Activated CD4-positive, alpha-beta memory T cell treated with anti-CD3 and anti-CD28 coated beads for 36 hours (primary cell): ENCODE measurements at places on chromosomes 2 and 18.

DNA sequence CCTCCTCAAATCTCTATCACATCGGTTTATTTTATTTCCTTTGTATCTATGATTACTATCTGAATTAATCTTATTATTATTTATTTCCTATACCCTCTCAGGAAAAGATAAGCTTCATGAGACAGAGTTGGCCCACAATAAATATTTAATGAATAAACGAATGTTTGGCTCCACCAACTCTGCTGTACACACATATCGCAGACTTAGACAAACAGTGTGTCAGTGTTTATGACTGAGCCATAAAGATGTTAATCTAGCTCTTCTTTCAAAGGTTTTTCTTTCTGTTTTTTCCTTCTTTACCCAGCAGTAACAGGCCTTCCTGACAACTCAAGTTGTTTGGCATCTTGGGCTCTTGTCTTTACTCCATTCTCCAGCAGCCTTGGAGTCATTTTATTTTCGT, 329.5 kb downstream of the CDH2 start:
- DNase-seq: no peak

GRCh38 chr2:38176619-38177021, 100.7 kb upstream of the CYP1B1 start:
- DNase-seq: no peak

GRCh38 chr18:43650426-43650825, 373.1 kb upstream of the SYT4 start:
- no peak for DNase-seq

DNA sequence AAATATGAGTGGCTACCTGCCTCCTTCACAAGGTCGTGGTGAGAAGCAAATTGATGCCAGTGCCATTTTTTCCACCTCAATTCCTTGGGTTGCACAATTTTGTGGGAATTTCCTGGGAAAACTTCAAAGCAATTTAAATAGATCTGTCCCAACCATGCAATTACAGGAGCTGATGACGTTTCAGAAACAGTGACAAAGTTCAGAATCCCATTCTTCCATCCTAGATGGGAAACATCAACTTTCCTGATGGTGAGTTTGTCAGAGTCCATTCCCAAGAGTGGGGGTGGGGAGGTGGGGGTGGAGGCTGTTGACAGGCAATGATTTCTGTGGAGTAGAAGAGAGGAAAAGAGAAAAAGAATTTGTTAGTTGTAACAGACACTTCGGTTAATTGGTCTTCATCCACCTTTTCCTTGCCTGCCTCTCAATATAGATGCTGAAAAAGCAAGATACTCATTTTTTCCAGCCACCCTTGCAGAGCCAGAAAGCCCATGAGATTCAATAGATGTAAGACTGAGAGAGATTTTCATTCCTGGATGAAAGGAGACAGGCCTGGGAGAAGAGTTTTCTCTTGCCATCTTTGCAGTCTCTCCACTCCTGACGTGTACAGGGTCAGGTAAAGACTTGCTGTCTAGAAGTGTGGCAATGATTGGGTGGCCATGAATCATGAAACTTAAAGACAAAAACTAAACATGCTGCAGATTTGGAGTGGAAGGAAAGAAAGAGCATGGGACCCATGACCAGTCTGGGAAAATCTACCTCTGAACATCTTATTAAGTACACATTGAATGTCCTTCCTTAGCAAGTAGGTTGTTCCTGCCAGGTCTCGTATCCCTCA, 47.3 kb downstream of the SOCS6 start:
- DNase-seq: no peak

GRCh38 chr2:75173740-75174139, 25.6 kb downstream of the TACR1 start:
- no peak for DNase-seq

DNA sequence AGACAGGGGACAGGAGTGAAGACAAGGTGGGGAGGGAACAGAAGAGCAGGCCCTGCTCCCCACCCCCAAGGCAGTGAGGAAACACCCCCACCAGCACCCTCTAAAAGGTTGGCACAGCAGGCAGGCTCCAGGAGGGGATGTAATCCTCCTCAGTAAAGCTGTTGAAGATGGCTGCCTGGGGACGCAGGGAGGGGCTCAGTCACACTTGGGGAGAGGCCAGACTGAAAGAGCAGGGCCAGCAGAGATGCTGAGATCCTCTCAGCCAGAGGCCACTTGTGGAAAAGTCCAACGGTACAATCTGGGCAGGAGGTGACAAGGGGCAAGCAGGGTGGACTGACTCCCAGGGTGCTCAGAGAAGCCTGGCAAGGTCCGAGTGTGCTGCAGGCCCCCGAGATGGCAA, 154.8 kb upstream of the ID2 start:
- DNase-seq: no peak

GRCh38 chr2:64212801-64213321, 68.6 kb upstream of the PELI1 start:
- DNase-seq: peak; percentile 80

GRCh38 chr2:186060744-186061440, 322.3 kb downstream of the FSIP2 start:
- DNase-seq: no peak

GRCh38 chr2:57809230-57809629, 237.4 kb upstream of the VRK2 start:
- no peak for DNase-seq

GRCh38 chr2:182615036-182615435, 101.0 kb upstream of the DNAJC10 start:
- no peak for DNase-seq

DNA sequence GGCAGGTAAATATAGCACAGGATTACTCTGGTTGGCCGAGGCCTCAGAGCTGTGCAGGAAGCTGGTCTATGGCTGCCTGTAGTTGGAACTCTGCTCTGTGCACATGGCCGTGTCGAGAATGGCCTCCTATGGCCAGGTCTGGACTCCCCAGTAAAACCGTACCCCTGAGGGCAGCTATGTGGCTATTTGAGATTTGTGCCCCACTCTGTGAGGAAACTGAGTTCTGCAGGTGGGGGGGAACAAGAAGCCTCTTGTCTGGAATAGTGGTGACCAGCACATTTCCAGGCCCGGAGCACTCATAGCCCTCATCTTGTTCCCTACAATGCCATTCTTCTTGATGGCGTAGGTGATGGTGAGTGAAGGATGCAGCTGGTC, 15.0 kb upstream of the TEX51 start:
- no peak for DNase-seq

DNA sequence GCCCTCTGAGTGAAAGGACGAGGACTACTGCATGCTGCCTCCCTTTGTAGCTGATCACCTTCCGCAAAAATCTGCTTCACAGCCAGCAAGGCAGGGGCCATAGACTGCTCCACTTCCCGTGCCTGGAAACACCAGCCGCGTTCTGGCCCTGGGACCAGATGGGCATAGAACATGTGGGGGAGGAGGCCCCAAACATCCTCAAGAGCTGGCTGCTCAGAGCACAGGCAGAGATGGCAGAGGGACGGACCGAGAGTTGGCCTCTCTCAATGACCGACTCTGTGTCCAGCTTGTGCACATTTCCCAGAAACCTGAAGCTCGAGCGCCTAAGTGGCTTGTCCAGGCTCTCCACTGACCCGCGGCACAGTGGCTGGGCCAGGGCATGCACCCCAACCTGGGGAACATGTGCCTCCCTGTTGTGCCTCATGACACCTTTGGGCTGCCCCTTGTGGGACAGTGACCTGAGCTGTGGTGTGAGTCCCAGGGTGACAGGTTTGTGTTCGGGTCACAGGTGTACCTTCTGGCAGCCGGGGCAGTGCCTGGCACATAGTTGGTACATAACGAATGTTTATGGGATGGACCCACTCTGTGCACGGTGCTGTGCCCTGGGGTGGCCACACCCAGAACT, 9.1 kb downstream of the KCNF1 start:
- DNase-seq: no peak

GRCh38 chr2:226984750-226985582, 149.1 kb downstream of the RHBDD1 start:
- DNase-seq: peak; percentile 31

- no peak for DNase-seq
Observed at GRCh38 chr2:128272601-128273468, 45.8 kb downstream of the HS6ST1 start.

GRCh38 chr2:137693534-137693933, 270.7 kb upstream of the HNMT start:
- no peak for DNase-seq

DNA sequence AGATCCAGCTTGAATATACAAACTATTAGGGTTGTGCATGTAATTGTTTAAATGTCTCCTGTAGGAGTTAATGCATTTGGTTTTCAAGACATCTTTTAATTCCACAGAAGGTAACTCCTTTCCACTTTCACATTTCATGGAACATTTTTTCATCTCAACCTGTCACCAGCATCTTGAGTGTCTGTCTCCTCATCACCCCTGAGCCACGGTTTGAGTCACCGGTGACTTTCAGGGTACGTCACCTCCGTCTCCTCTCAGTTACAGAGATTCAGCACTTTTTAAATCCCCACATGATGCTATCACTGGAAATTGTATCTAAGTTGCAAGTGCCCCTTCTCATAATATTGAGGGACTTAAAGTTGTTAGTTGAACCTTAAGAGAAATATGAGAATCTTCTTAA, 25.3 kb downstream of the GPR55 start:
- peak; percentile 85 for DNase-seq

- DNase-seq: peak; percentile 67
Observed at GRCh38 chr2:46187112-46187618, 110.0 kb upstream of the EPAS1 start.

- DNase-seq: no peak
Observed at GRCh38 chr2:20593072-20594034, 57.5 kb downstream of the HS1BP3 start.

- no peak for DNase-seq
Observed at GRCh38 chr2:167940346-167940725, 307.1 kb downstream of the STK39 start.

GRCh38 chr18:36314754-36315153, 17.2 kb downstream of the FHOD3 start:
- DNase-seq: no peak

DNA sequence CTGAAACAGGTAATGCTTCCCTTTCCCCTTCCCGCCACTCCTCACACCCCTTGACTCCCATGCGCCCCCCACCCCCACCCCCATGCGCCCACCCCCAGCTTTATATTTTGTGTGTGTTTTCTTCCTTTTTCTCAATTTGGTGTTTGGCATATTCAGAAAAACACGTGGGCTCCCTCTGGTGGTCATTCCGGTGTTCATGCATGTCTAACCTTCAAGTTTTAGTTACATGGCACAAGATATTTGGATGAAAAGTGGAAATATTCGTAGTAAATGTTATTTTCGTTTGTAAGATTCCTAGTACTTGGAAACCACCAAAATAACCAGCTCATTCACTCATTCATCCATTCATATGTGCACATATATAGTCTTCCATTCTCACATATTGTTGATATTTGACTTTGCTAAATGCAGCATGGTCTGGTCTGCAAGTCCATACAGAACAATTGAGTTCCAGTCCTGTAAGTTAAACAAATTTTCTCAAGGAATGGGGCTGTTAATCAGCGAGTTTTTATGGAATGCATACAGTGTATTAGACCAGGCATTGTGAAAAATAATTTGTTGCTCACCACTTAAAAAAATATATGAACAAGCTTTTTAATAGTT, 143.6 kb upstream of the MAP3K20 start:
- peak; percentile 64 for DNase-seq

DNA sequence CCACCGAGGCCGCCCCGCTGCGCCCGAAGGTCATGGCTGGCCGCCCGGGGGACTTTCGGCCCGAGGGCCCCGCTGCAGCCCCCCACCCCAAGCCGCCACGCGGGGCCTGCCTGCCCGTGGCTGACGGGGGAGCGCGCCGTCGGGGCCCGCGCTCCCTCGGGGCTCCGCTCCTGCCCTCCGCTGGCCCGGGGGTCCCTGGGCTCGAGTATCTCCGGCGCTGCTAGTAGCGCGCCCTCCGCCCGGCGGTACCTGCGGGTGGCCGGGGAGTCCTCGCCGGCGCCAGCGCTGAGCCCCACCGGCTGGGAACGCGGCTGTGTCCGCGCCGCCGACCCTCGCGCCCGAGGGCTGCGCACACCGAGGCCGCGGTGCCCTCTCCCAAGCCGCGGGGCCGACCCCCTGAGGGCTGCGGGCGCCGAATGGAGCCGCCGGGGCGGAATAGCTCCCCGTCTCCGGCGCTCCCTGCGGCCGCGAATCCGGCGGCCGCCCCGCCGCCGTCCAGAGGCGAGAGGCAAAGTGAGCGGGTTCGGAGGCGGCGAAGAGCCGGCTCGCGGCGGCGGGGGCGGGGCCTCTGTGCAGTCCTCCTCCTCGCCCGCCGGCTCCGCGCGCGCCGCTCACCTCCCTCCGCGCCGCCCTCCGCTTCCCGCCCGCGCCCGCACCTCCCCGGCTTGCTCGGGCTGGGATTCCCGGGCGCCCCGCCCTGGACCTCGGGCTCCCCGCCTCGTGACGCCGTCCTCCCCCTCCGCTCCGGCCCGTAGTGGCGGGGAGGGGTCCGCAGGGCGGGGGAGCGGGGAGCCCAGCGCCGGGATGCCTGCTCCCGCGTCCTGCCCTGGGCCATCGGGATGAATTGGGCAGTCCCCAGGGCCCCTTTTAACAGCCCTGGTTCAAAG, at the start of gene KCNG3:
Gene KCNG3 (minus strand): TSS at position 515 of the 887 bp plus-strand sequence. CDS start 481 bp downstream, at position 34.
- DNase-seq: peak; percentile 69

- DNase-seq: no peak
Observed at GRCh38 chr2:217559084-217559483, 443.7 kb downstream of the TNS1 start.

DNA sequence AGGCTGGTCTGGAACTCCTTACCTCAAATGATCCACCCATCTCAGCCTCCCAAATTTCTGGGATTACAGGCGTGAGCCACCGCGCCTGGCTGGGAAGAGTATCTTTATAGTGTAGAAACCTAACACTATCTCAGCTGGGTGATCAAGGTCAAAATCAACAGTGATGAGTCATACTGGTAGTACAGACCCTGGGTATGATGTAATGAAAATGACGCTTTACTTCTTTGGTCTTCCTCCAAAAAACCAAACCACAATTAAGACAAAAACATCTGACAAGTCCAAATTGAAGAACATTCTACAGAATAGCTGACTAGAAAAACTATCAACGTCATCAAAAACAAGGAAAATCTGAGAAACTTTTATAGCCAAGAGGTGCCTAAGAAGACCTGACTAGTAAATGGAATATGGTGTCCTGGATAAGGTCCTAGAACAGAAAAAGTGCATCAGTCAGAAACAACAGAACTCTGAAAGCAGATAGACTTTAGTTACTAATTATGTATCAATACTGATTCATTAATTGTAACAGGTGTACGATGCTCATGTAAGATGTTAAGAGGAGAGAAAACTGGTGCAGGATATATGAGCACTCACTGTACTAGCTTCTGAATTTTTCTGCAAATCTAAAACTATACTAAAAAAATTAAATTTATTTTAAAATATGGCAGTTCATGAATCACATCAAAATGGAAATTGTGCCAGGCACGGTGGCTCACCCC, 25.4 kb downstream of the PDCL3 start:
- DNase-seq: peak; percentile 34

- DNase-seq: no peak
Observed at GRCh38 chr2:218221000-218221399, 4.0 kb downstream of the ARPC2 start.
